ENCODE measurements at places on chromosomes 4 and X. TPM values are rescaled to one million over a fixed set of nuclear protein-coding genes. Genes with fewer than 3 reads are reported as not detected.

Gene AKAP14
- not detected for total RNA-seq

Gene MGARP
- not detected for total RNA-seq

Gene MAGEC2
- 0.17 TPM for total RNA-seq

Gene NUDT11
- not detected for total RNA-seq

Gene HPSE
- total RNA-seq: 11.7 TPM

Gene PDGFRA
- 20.5 TPM for total RNA-seq

Gene SLC7A11
- total RNA-seq: 2.9 TPM

Gene FGA
- total RNA-seq: 9.2 TPM

Gene RPL36A
- total RNA-seq: 184 TPM

Gene SMC1A
- 68.4 TPM for total RNA-seq

Gene HTR2C
- total RNA-seq: not detected

Gene PORCN
- 5.3 TPM for total RNA-seq

Gene EREG
- 3.5 TPM for total RNA-seq

Measured in colonic mucosa (tissue), 4 donors.